ENCODE measurements at places on chromosomes 7 and 10.

DNA sequence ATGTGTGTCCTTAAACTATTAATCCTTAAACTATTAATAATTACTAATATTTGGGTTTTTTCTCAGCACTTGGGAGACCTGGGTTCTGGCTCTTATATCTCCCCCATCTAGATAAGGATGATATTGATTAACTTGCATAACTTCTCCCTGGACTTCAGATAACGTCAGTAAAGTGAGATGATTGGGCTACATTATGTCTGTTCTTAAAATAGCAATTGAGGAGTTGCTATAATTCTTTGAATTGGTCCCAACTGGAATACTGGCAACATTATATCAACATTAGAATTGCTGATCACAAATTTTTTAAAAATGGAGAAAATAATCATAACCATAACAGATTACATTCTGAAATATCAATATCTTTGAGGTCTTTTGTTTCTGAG is 1.9 kb downstream of the APBB1IP start:
- no peak for DNase-seq

DNA sequence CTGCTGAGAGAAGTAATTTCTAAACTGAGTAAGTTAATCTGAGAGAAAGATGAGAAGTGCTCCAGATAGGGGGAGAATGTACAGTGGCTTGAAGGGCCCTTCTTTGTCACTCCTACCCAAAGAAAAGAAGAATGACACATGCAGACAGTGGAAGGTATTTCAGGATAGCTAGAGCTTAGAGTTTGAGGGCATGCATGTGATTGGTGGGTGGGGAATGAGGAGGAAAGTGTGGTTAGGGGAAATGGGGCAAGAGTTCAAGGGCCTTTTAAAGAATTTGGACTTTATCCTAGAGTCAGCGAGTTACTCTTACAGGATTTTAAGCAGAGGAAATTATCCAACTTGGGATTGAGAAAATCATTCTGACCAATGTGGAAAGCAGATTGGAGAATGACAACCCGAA is 50.0 kb downstream of the ANLN start:
- no peak for DNase-seq

DNA sequence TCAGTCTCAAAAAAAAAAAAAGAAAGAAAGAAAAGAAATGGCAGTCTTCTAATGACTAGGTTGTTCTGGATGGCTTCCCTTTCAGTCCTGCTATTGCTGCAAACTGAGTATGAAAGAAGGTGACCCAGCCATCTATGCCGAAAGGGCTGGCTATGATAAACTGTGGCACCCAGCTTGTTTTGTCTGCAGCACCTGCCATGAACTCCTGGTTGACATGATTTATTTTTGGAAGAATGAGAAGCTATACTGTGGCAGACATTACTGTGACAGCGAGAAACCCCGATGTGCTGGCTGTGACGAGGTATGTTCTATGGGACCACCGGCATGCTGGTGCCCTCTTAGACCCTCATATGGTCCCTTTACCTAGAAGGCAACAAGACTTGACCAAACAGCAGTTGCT is 41.3 kb downstream of the TES start:
- DNase-seq = no peak

DNA sequence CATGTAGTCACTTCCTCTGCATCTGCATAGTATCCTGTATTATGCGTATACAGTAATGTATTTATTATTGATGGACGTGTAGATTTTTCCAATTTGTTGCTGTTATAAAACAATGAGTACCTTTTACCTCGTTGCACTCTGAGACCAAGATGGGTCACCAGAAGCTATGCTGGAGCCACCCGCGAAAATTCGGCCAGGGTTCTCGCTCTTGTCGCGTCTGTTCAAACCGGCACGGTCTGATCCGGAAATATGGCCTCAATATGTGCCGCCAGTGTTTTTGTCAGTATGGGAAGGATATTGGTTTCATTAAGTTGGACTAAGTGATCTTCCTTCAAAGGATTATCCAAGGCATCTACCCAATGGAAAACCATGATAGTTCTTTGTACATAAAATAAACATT is 1.0 kb downstream of the PSMC2 start:
- DNase-seq = no peak

DNA sequence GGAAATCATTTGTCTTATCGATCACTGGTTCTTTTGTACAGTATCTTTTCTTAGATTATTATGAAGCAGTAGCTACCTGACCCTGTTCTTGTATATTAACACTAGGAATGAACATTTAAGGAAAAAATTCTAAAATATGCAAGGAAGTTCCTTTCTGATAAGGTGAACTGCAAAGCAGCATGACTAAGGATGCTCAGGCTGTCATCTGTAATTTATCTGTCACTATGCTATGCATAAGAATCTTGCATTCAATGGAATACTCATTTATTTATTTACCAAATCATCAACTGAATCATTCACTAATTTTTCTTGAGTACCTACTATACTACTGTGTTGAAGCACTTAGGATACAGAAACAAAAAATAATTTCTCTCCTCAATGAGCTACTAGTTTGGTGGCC is 5.8 kb downstream of the GSDME start:
- no peak for DNase-seq

DNA sequence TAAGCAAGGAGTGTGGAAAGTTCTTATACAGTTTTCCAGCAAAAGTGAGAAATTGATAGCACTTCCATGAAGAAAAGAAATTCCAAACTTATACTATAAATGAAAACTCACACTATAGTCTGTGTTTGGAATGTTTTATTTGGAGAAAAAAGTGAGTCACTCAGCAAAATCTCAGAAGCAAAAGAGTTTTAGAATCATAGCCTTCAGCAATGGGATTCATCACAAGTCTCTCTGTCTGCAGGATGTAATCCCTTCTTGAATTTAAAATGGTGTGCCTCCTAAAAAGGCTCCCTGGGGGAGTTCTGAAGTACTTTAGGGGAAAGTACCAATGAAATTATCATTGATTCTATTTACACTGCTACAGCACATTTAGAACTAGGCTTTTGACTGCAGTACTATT is 756.4 kb downstream of the XPNPEP1 start:
- DNase-seq = no peak

GRCh38 chr7:130108809-130109208 is 38.5 kb downstream of the KLHDC10 start:
- DNase-seq = no peak

- DNase-seq = no peak
Observed at GRCh38 chr7:12588259-12588904, 17.9 kb downstream of the SCIN start.

- DNase-seq = no peak
Observed at GRCh38 chr7:121957626-121958025, 84.7 kb downstream of the PTPRZ1 start.

GRCh38 chr10:35562427-35562826 is 42.7 kb upstream of the GJD4 start:
- DNase-seq = no peak

GRCh38 chr10:132593389-132593788 is 55.8 kb downstream of the INPP5A start:
- no peak for DNase-seq

GRCh38 chr7:274266-274665 is 15.7 kb upstream of the FOXL3 start:
- no peak for DNase-seq

DNA sequence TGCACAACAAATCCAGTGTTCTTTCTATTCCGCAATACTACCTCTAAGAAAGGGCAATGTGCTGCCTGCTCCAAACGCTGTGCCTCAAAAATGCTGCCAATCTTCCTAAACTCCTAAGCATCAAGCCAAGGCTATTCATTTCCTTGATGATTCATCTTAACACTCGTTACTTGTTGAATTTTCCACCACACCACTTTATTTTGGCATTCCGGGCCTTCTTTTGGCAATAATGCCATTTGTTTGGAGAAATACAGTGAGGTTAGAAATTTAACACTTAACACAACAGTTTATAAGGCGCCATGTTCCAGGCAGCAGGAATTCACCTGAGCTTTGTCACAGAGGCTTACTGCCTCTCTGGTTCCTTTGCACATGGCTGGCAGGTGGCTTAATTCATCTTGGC is 82.6 kb upstream of the ABCB5 start:
- DNase-seq = no peak

DNA sequence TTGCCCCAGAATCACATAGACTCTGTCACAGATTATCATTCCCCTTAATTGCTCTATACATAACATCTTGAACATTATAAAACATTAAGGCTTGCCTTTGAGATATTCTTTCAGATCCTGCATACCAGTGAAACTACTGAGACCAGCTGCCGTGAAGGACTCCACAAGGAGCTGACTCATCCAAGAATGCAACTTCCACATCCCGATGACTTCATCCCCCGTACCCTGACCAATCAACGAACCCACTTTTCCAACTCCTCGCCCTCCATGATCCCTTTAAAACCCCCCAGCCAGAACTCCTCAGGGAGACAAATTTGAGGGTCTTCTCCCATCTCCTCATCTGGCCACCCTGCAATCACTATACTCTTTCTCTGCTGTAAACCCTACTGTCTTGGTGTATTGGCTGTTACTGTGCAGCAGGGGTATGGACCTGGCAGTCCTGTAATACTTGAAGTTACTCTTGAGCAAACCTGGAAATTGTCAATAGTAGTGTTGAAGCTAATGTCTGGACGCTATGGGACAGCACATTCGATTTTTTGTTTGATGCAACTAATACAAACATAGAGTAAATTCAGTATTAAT is 49.8 kb downstream of the HTR5A start:
- no peak for DNase-seq

DNA sequence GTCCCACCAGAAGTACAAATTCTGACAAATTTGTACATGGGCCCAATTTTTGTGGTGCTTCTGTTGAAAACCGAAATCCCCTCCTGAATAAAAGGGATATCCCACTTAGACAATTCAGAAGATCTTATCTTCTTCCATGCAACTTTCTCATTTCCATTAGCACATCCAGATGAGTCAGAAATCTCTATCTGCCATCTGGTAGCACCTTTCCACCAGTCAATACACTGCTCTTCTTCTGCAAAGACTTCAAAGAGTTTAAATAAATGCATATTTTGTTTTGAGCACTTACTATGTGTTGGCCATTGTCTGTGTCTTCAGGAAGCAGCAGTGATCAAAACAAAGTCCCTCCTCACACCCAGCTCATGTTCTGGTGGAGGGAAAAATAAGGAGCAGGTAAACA is 12.7 kb upstream of the KLF6 start:
- no peak for DNase-seq

GRCh38 chr10:131178521-131179331 is 132.8 kb downstream of the TCERG1L start:
- no peak for DNase-seq

- DNase-seq = no peak
Observed at GRCh38 chr7:34672430-34672829, 14.4 kb downstream of the NPSR1 start.

GRCh38 chr7:102992938-102993717 is 80.3 kb downstream of the LRRC17 start:
- DNase-seq = no peak

DNA sequence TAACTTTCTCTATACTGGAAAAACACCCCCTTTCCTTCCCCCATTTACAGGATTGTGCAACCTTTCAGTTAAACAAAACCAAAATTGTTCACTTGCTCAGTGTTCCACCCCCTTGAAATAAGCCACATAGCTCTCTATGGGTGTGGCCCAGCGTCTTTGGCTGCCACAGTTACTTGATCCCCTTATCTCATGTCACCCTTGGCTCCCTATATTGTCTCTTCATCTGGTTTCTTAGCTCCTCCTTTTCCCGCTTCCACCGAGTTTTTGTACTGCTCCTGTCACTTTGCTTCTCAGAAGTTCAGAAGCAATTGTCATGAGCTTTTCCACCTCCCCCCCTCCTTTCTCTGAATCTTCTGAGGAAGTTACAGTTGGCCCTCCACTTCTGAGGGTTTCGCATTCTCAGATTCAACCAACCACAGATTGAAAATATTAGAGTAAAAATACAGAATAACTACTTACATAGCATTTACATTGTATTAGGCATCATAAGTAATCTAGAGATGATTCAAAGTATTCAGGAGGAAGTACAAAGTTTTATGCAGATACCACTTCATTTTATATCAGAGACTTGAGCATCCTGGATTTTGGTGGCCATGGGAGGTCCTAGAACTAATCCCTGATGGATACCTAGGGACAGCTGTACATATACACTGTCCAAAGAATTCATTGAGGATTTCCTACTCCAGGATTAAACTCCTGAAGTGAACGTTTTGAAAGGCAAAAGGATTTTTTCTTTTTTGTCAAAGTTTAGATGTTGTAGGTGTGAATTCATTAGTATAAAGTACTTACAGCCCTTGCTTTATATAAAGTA is 60.4 kb downstream of the ADD3 start:
- DNase-seq = peak; percentile 99

DNA sequence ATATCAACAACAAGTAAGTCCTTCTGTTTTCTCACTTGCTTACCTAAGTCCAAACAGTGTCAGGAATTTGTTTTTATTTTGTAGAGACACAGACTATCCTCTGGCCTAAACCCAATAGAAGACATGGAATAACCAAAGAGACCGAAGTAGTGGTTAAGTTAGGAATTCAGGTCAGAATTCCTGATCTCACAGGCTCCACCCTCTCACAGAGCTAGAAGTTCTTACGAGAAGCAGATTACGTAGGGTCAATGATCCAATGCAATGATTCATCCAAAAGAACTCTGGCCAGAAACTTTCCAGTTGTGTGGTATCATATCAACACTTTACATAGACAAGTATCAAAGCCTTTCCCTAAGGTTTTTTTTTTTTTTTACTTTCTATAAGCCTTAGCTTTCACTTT is 73.8 kb downstream of the IQUB start:
- no peak for DNase-seq

- DNase-seq = no peak
Observed at GRCh38 chr7:137036768-137037167, 168.3 kb downstream of the CHRM2 start.

DNA sequence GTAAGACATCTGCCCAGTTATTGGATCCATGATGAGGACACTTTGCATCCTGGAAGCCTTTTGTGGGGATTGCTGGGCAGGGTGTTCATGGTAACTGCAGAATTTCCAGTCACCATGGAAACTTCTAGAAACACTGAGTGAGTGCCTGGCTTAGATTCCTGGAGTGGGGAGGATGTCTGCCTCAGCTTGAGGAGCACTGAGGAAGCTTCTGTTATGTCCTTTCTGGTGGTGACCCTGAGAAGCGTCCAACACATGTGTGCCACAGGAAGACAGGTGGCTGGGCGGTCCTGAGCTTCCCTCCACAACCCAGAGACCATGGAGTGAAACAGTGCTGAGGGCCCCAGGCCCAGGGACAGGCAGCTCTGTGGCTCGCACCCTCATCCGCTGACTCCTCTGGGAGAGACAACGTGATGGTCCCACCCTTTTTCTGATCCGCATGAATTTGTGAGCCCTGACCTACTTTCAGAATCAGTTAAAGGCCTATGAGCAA is 191.8 kb upstream of the CXCL12 start:
- DNase-seq = no peak

GRCh38 chr10:31584876-31585275 is 265.9 kb downstream of the ZEB1 start:
- DNase-seq = no peak

GRCh38 chr7:22672846-22673680 is 53.9 kb upstream of the IL6 start:
- no peak for DNase-seq

- DNase-seq = no peak
Observed at GRCh38 chr10:117609095-117609795, 66.7 kb downstream of the EMX2 start.

DNA sequence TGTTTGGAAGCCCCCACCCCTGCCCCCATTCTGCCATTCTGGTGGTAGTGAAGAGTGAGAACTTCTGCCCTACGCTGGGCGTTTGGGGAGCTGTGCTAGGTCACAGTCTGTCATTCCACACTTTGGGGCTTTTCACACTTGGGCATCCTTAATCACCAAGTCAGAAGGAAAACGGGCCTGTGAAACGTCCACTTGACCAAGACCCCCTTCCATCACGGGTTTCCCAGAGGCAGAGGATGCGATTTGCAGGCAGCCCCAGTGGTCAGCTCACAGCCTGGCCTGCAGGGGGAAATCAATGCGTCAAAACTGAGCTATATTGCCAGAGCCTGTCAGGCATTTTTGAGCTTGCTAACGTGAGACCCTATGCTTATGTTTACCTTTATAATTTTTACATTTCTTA is 663.3 kb upstream of the MGMT start:
- no peak for DNase-seq
